ENCODE measurements at places on chromosomes 5 and 9.

- DNase-seq = no peak
These were observed 60.4 kb upstream of the COL15A1 start for GRCh38 chr9:98883276-98883675.

- DNase-seq = no peak
These were observed 141.1 kb upstream of the SMIM23 start for GRCh38 chr5:171644536-171644935.

DNA sequence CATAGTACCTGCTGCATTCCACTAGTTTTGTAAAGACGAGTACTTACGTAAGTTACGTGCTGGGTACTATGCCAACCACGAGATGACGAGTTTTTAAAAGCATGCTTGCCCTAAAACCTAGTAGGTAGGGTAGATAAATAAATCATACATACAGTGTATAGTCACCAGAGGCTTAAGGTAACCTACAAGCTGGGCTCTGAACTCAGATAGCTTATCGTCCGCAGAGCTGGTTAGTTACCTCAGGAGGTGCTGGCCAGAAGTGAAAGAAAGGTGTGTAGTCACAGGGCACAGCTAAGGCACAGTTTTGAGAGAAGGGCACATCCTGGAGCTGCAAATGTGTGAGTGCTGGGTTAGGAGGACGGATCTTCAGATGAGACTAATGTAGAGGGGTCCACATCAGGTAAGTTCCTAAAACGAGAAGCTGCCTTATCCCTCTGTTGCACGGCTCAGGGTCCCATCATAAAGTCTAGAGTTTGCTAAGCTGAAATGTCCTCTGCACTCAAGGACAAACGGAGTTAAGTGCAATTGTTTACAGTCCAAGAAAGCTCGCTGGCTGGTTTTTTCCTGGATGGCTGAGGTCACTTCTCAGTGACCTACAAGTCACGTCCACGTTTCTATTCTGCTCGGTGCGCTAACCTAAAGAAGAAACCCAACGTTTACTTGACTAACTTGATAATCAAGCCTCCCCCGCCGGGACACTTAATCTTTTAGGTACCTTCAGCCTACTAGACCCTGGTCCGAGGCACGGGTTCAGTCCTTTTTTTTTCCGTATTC, 1.1 kb upstream of the SNX24 start:
- DNase-seq = no peak

DNA sequence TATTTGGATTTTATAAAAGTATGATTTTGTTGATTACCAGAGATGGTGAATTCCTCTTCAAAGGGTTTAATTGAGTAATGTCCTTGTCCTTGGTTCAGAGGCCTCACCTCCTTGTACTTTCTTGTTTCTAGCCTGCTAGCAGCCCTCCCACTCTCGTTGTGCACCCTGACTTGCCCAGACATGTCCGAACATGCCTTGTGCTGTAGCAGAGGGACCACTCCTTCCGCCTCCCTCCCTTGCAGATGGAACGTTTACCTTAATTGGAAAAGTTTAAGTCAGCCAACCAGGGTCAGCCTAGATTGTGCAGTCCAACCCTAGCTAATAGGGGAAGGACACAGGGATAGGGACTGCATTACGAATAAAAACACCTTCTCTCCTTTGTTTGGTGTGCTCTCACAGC, 406.9 kb upstream of the NMUR2 start:
- DNase-seq = no peak

DNA sequence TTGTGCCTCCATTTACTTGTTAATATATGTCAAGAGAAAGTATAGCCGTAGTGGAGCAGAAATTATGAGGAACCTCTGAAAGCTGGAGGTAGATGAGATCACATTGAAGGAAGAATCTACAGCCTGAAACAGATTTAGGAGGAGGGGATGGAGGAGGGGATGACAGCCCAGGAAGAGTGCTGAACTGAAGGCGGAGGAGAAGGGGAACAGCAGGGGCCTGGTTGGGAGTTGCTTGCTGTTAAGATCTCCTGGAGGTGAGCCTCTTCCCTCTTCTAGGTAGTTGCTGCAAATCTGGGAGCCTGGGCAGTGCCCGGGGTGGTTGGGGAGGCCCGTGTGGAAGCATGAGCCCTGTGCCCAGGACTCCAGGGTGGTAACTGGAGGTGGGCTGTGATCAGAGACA, 111.8 kb upstream of the SEMA6A start:
- no peak for DNase-seq

DNA sequence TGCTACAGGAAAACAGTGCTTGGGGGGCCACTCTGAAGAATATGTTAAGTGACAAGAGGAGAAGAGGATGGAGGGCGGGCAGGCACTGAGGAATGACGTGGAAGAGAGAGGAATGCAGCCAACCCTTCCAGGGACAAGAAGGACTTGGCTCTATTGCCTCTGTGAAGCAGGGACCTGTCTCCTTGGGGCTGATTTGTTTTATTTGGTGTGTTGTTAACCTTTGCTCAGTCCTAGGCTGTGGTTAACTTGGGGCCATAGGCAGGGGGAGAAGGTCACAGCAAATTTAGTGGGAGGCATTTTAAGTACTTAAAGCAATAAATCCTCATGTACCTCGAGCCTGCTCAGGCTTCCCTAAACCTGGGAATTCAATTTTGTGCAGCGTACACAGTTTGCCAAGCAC, 39.9 kb downstream of the KIF4B start:
- DNase-seq = no peak

DNA sequence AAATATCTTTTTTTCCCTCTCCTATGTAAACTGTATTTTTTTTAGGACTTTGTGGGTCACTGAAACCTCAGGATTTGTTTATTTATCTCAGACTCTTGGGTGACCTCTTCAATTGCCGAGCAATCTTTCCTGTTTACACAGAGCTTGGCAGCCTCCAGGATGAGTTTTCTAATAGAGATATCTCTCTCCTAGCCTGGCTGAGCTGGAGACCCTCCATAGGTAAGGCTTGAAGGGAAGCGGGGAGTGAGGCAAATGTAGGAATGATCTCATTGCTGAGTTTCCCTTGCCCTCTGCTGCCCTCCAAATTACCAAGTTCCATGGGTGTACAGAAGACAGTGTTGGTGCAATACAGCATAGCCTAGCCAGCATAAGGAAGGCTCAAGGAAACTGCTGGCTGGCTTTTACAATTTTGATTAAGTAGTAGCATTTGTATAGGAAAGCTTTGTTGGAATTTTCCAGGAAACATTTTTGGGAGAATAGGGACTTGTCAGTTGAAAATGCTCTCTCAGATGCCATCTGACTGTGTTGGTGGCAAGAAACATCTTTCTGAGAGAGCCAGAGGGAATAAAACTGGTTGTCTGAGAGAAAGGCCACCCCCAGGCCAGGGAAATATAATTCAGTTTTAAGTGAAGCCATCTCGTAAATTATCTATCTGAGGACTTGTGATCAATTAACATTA, 116.0 kb downstream of the NMUR2 start:
- DNase-seq = no peak

- no peak for DNase-seq
These were observed 153.5 kb downstream of the SEMA6A start for GRCh38 chr5:116421080-116421629.

DNA sequence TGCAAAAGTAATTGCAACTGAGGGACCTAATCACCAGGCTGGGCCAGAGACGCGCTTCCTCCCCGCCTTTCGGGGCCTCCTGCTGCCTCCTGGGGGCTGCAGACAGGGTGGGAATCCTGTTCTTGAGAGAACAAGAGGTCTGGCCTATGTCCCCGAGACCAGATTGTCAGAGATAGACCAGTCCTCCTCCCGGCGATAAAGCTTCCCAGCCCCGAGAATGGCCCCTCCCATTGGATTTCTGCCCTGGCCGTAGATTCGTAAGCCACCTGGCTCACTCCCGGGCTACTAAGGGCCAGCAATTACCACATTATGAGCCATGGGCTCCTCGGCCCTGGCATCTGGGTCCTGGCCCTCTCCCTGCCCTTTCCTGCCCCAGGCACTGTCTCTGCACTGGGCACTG, 70.4 kb downstream of the HRH2 start:
- DNase-seq = no peak

DNA sequence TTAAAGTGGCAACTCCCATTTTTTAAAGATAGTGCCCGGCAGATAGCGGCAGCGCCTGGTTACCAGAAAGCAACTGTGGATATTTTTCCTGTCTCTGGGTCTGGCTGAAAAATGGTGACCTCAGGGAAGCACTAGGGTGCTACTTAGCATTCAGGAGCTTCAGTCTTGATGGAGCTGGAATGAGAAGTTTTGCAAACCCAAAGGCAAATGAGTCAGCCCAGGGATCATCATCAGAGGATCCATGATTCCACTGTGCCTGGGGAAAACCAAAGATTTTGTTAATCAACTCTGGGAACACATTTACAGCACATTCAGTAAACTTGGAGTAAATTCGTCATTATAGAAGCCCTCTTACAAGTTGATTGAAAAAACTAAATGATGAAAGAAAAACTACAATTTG, 26.7 kb downstream of the F2R start:
- DNase-seq = no peak

Measured in neuronal stem cell (in vitro differentiated cells).